ENCODE measurements at places on chromosomes 3 and 15.

DNA sequence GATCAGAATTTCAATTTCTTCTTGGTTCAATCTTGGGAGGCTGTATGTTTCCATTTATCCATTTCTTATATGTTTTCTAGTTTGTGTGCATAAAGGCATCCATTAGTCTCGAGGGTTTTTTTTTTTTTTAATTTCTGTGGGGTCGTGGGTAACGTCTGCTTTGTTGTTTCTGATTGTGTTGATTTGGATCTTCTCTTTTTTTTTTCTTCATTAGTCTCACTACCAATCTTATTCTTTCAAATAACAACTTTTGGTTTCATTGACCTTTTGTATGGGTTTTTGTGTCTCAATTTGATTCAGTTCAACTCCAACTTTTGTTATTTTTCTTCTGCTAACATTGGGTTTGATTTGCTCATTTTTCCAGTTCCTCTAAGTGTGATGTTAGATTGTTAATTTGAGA is 48.9 kb downstream of the MCTP2 start:
- no peak for DNase-seq

- no peak for DNase-seq
These were observed 13.7 kb downstream of the CLDN11 start for GRCh38 chr3:170432416-170432815.

DNA sequence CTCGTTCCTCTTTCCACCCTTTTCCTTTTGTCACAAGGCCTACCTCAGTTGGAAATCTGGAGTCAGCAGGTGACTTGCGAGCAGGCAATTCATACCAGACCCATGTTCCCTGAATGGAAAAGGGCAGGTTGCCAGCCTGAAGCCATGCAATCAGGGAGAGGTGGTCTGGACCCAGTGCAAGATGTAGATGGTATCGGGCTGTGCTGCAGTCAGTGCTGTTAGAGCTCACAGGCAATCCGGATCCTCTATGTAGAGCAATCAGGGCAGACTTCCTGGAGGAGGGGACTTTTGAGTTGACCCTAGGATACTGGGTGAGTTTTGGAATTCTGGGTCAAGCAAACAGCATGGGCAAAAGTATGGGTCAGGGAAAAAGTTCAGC is 18.9 kb downstream of the LOXL1 start:
- no peak for DNase-seq

- DNase-seq = peak; percentile 47
These were observed 1003.9 kb upstream of the NR2F2 start for GRCh38 chr15:95326431-95327182.

DNA sequence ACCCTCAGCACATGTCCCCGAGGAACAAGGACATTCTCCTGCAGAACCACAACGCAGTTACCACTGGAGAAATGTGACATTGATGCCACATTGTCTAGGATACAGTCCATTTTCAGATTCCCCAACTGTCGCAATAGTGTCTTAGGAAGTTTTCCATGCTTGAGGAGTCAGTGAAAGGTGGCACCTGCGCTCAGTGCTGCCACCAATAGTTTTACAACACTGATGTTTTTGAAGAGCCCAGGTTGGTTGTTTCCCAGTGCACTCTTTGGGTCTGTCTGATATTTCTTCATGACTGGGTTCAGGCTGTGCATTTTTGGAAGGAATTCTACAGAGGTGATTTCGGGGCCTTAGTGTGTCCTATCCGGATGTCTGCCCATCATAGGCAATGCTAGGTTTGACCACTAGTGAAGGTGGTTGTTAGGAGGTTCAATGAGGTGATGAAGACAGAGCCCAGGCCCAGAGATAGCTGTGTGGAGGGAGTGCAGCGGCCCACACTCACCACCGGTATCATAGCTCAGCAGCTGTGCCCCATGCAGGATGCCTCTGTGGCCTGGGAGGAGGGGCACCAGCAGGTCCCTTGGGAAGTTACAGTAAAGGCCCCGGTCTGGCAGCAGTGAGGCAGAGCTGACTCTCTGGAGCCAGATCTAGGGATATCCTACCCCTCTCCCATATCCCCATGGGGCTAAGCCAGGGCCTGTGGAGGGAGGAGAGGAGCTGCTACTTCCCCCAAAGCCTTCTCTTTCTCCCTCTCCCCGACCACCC is 96.6 kb downstream of the DNAJB8 start:
- no peak for DNase-seq

- no peak for DNase-seq
These were observed 43.9 kb downstream of the ALDH1A2 start for GRCh38 chr15:58021332-58022230.

- DNase-seq = no peak
These were observed 79.7 kb upstream of the CDIN1 start for GRCh38 chr15:36499412-36500389.

- no peak for DNase-seq
These were observed 41.6 kb downstream of the NR2C2 start for GRCh38 chr3:14988988-14989394.

GRCh38 chr3:54916732-54917131 is 11.1 kb downstream of the LRTM1 start:
- DNase-seq = no peak

DNA sequence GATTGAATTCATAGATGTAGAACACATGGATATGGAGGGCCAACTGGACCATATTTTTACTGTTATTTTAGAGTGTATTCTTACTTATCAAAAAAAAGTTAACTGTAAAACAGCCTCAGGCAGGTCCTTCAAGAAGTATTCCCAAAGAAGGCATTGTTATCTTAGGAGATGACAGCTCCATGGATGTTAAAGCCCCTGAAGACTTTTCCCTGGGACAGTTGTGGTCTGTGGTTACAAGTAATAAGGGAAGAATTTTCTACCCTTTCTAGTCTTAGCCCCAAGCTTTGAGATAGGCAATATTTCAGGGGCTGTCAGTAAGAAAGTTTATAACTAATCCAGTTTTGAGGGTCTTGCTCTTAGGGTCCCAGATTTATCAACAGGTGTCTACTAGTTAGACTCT is 62.5 kb downstream of the LRRC49 start:
- DNase-seq = no peak

DNA sequence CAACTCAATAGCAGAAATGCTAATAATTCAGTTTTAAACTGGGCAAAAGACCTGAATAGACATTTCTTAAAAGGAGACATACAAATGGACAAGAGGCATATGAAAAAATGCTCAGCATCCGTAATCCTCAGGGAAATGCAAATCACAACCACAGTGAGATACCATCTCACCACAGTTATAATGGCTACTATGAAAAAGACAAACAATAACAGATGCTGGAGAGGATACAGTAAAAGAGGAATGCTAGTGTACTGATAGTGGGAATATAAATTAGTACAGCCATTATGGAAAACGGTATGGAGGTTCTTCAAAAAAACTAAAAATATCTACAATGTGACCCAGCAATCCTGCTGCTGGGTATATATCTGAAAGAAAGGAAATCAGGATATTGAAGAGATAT is 367.2 kb downstream of the FHIT start:
- no peak for DNase-seq

- no peak for DNase-seq
These were observed 48.8 kb upstream of the ATP2B2 start for GRCh38 chr3:10554236-10554611.

- no peak for DNase-seq
These were observed 2.3 kb upstream of the CLK3 start for GRCh38 chr15:74613089-74613952.

GRCh38 chr3:154778057-154778456 is 302.1 kb upstream of the MME start:
- no peak for DNase-seq

DNA sequence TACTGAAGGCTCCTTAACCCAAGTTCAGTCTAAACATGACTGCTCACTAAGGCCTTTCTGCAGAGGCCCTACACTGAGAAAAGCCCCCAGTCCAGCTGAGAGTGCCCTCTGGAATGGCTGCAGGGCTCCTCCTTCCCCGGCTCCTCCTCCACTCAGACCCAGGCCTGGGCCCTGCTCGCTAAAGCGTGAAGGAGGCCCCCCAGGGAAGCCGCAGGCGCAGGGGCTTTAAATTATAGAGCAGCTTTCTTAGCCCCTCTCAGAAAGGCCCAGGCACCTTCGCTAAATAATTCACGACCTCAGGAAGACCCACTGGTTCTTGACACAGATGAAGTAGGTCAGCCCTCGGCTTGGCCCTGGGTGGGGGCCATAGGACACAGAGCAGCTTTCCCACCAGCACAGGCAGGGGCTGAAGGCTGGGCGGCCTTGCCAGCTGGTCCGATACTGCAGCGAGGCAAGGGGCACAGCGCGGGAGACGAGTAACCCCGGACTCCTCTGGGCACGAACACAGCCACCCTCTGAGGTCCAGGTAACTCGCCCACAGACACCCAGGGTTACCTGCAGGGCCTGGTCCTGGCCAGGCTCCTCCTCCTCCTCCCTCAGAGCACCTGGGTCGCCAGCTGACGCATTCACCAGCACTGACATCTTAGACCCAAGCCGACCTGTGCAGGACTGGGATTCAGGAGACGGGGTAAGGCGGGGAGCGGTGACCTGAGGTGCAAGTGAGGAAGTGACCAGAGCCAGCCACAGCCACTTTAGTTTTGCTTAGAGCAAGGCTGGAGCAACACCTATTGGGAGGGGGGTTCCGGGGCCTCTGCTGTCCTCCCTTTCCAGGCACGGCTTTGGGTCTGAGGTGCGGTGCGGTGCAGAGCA is 36.9 kb downstream of the RBPMS2 start:
- no peak for DNase-seq

GRCh38 chr3:19947549-19948225 is 790 bp downstream of the RAB5A start:
- peak; percentile 28 for DNase-seq

- DNase-seq = no peak
These were observed 17.9 kb upstream of the SPPL2A start for GRCh38 chr15:50783411-50783810.

GRCh38 chr3:8964436-8965370 is 1.4 kb upstream of the RAD18 start:
- DNase-seq = no peak

GRCh38 chr15:69730281-69731080 is 277.9 kb downstream of the RPLP1 start:
- peak; percentile 35 for DNase-seq

GRCh38 chr3:46471371-46471914 is 6.7 kb upstream of the LTF start:
- DNase-seq = no peak
